ENCODE measurements at places on chromosomes 12 and 14.

- no peak for DNase-seq
Observed at GRCh38 chr14:31410048-31410650, 10.2 kb downstream of the HEATR5A start.

- DNase-seq: peak; percentile 71
Observed at GRCh38 chr12:107320929-107321631, 227.7 kb upstream of the CRY1 start.

DNA sequence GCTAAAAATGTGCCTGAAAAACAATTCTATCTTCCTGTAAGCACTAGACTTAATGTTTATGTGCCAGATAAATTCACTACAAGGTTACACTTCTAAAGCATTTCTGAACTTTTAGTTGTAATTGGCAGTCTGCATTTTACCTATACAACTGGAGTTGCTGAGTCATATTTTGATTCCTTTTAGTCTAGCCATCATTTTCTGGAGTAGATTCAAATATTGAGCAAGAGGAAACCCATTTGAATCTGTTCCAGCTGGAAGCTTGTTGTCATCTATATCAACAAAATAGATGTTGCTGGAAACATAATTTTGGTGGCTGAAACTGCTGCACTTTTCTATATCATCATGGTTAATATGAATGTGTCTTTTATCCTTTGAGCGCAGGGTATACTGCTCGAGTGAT lies 122.2 kb upstream of the CCDC175 start:
- no peak for DNase-seq

- DNase-seq: no peak
Observed at GRCh38 chr14:80109055-80109454, 102.2 kb downstream of the DIO2 start.

GRCh38 chr12:113202300-113203075 lies 17.0 kb downstream of the RITA1 start:
- no peak for DNase-seq

DNA sequence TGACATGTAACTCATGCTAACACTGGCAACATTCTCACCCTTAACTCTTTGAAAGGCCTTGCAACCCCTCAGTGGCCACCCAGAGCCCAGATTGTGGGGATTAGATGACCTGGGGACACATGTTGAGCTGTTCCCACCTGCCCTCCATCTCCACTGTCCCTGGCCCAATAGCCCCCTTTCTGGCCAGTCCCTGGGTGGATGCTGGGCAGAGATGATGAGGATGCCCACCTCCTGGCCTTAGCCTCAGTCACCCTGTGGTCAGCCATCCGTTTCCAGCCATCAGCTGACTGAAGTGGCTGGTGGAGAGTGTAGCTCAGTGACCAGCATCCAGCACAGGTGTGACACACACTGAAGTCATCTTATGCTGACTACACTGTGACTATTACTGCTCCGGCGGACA lies 4.7 kb downstream of the ANHX start:
- no peak for DNase-seq

GRCh38 chr14:73943083-73943482 lies 6.8 kb downstream of the FAM161B start:
- no peak for DNase-seq

DNA sequence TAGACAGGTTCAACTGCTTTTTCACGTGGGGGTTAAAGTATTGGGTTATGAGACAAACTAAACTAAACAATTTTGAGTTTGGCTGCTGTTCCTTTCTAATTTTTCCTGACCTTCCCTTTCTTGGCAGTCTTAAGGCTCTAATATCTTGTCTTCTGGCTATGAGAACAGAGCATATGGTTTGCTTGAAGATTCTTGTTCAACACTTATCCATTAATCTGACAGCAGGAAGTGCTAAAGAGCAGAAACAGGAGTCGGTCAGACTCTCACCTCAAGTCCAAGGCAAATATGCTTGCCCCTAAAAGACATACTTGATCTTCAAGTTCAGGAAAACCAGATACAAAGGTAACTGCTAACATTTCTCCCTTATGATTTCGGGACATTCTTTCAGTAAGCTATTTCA lies 52.6 kb upstream of the KCNJ8 start:
- no peak for DNase-seq

GRCh38 chr12:113048716-113049127 lies 7.8 kb upstream of the DTX1 start:
- DNase-seq: no peak

DNA sequence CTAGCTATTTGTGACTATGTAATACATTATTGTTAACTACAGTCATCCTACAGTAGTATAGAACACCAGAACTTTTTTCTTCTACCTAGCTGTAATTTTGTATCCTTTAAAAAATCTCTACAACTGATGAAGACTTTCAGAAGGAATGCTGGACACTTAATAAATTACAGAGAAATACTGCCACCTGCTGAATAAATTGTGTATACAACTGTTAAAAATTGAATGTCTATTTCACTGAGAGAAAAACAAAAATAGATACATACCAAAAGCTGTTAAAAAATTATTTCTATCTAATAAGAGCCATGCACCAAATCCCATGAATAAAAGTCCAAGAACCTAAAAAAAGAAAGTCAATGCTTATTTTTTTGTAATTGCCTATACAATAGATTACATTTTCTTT lies 6.6 kb downstream of the TSPAN19 start:
- DNase-seq: no peak

- no peak for DNase-seq
Observed at GRCh38 chr12:78145398-78145797, 314.7 kb downstream of the NAV3 start.

DNA sequence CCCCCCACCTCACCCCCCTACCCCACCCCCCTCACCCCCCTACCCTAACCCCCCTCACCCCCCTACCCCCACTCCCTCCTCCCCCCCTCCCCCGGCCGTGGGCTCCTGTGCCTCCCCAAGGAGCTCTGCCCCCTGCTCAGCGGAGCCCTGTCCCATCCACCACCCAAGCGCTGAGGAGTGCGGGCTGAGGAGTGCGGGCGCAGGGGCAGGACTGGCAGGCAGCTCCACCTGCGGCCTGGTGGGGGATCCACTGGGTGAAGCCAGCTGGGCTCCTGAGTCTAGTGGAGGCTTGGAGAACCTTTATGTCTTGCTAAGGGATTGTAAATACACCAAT lies 2.3 kb upstream of the JPH4 start:
- no peak for DNase-seq

DNA sequence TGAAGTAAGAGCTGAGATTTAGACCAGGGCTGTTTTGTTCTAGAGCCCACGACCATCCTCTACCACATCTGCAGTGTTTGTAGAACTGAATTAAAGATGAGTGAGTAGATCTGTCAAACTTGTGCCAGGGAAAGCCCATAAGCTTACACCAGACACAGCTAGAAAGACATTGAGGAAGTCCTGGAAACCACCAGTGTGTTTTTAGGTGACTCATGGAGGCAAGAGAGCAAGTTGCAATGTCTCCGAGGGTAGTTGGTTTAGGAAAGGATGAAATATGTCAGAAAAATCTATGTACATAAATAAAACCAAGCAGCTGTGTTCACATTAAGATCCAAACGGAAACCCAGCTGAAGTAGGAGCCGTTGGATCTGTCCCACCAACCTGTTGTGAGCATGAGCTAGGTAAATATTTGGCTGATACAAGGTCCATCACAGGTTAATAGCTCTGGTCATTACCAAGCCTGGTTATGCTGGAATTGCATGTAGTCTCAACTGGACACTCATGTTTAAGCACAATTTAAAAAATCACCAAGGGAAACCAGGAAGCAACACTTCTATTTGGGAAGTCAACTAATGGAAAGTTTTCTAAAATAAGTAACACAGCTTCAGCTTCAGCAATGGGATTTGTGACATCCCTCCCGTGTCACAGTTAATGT lies 49.9 kb upstream of the PLEKHG3 start:
- no peak for DNase-seq

- DNase-seq: no peak
Observed at GRCh38 chr12:113519464-113520307, 48.0 kb upstream of the LHX5 start.

DNA sequence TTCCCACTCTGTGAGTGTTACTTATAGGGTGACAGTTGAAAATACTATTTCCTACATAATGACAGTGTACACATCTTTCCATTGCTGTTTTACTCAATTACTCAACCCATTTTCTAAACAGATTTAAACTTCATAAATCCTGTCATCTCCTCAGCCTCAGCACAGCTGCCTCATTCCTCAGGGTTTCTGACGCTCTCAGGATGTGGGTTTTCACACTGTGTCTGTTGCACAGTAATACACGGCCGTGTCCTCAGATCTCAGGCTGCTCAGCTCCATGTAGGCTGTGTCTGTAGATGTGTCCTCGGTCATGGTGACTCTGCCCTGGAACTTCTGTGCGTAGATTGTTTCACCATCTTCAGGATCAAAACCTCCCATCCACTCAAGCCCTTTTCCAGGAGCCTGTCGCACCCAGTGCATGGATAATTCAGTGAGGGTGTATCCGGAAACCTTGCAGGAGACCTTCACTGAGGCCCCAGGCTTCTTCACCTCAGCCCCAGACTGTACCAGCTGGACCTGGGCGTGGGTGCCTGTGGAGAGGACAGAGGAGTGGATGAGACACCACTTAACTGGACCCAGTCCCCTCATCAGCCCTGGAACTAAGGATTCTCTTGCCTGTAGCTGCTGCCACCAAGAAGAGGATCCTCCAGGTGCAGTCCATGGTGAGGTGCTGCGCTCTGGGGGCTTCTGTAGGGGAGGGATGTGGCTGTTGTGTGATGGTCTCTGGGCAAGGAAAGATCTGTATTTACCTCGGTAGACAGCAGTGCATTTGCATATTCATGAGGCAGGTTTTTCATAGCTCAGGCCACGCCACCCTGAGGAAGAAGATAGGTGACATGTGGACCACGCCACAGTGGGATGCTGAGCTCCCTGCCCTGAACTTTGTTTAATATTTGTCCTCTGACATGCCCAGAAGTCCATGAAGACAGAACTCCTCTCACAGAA lies 750.2 kb downstream of the TMEM121 start:
- no peak for DNase-seq

GRCh38 chr12:98983647-98984046 lies 338.6 kb downstream of the APAF1 start:
- DNase-seq: no peak

DNA sequence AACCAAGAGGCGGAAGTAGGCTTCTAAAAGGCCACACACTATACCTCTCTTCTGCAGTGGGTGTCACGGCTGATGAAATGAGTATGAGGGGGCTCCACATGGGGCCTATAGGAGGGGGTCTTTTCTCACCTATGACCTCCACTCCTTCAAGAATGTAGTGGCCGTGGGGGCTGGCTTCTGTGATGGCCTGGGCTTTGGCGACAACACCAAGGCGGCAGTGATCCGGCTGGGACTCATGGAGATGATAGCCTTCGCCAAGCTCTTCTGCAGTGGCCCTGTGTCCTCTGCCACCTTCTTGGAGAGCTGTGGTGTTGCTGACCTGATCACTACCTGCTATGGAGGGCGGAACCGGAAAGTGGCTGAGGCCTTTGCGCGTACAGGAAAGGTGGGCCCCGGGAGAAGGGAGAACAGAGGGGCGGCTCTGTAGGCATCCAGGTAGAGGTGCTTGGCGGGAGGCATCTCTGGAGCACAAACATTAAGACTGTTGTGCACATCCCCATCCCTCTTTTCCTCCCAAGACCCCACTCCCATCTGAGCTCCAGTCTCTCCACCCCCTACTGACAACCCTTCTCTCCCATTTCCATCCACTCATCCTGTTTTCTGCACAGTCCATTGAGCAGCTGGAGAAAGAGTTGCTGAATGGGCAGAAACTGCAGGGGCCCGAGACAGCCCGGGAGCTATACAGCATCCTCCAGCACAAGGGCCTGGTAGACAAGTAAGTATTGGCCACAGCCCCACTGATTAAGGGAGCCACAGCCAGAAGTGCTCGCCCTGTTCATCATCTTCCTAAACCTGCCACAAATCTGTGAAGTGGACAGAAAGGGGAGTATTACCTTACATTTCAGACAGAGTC lies 3.8 kb downstream of the GPD1 start:
- no peak for DNase-seq

- DNase-seq: no peak
Observed at GRCh38 chr14:35202195-35202594, 79.8 kb downstream of the PRORP start.

DNA sequence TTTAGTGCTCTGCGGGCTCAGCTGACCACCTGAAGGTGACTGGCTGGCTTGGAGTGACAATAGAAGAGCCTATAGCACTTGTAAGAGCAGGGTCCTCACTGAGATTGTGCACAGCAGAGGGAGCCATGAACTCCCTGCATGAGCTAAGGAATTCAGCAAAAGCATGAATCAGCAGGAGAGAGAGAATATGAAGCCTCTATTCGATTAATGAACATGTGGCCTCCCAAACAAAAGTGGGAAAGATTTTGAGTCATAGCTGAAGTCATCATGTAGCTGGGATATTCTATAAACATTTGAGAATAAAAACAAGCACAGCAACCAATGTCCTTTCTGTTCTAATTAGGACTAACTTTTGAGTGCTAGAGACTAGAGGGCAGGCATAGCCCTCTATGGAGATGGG lies 626.6 kb downstream of the DIO2 start:
- DNase-seq: no peak

DNA sequence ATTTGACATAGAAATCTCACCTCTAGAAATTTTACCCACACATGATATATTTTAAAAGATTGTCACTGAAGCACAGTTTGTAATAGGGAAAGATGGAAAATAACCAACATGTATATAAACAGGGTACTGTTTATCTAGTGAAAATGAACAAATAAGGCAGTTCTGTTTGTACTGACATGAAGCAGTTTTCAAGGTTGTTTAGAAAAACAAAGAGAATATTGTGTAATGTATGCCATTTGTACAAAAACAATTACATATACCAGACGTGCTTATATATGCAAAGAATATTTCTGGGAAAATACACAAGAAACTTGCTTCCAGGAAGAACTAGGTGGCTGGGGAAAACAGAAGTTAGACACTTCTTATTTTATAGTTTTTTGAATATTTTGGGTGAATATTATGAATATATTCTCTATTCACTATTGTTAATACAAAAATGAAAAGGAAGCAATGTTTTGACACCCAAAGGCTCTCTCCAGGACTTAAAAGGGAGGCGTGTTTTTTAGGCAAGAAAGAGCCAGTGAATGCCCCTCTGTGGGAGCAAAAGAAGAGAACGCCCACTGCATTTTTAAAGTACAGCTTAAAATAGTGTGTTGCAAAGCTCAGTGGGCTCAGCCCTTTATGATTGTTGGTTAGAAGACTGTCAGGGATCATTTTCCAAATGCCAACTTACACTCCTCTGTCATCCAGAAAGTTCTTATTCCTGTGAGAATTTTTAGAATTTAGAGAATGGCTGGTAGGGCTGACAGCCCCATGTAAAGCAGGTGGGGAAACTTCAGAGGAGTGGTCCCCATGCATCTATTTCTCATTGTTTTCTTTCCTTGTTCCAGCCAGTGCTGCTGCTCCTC lies 59.6 kb upstream of the FERMT2 start:
- no peak for DNase-seq

- no peak for DNase-seq
Observed at GRCh38 chr14:54839701-54840119, 62.9 kb downstream of the GCH1 start.

GRCh38 chr12:105321125-105321524 lies 9.4 kb upstream of the C12orf75 start:
- no peak for DNase-seq

GRCh38 chr14:55599250-55599879 lies 19.4 kb downstream of the KTN1 start:
- no peak for DNase-seq
